ENCODE measurements at places on chromosomes 6 and 20. TPM values are rescaled to one million over a fixed set of nuclear protein-coding genes. Genes with fewer than 3 reads are reported as not detected.

DNA sequence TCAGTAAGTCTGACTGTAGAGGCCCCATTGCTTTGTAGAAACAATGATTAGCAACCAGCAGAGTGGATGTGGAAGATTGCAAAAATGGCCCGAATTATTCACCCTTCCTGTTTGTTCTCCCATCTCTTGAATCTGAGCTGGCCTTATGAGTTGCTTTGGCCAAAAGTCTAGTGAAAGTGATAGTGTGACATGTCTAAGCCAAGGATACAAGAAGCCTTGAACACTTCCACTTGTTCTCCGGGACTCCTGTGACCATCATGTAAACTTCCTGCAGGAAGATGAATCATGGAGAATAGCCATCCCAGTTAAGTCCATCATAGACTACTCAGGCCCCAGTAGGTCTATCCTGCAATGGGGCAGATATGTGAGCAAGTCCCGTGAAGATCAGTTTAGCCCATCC is 252.0 kb upstream of the JAG1 start:
- DNase-seq: no peak

- no peak for DNase-seq
These were observed 39.8 kb upstream of the CENPW start for GRCh38 chr6:126300126-126300525.

GRCh38 chr20:3374296-3374695 is 33.2 kb downstream of the DNAAF9 start:
- DNase-seq: no peak

- DNase-seq: no peak
These were observed 80.6 kb downstream of the CDYL start for GRCh38 chr6:4856785-4857184.

GRCh38 chr20:59137532-59137931 is 26.1 kb upstream of the ZNF831 start:
- no peak for DNase-seq

DNA sequence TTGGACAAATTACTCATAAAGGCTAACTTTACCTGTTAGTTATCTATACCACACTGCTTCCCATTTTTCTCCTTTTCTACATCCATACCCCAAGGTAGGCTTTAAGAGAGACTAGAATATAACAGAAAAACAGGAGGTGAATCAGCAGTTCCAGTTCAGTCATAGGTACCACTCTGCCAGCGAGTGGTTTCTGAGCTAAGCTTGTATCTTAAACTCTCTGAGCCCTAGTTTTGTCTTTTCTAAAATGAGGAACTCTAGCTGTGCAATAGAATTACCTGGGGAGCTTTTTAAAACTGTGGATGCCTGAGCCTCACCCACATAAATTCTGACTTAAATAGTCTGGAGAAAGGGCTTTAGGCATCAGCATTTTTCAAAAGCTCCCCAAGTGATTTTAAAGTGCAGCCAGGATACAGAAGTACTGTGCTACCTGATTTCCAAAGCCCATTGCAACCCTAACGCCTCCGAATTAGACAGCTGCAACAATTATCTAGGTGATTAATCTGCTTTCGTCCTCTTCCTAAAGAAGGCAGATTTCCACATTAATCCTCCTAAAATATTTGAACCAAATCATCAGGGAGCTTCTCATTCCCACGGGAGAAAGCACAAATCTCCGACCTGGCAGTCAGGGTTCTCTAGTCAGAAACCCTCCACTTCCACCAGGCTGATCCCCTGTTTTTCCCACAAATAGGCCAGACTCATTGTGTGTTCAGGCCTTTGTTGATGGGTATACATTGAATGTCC is 37.4 kb upstream of the RPL7L1 start:
- DNase-seq: no peak

DNA sequence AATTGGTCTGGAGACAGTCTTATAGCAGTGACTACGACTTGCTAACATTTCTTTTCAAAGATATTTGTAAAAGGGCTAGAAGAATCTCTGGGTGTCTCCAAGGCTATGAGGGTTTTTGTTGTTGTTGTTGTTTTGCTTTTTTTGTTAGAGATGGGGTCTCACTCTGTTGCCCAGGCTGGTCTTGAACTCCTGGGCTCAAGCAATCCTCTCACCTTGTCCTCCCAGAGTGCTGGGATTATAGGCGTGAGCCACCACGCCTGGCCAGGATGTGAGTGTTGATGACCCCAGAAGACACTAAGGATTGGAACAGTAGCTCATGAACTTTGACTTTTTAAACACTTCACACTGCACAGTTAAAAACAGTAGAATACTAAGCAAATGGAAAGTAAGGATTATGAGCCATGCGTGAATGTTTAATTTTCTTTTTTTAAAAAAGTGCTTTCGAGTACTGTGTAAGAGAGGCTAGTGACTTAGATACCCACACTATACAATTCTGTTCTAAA is 76.4 kb downstream of the GCNT2 start:
- DNase-seq: no peak

- DNase-seq: no peak
These were observed 19.0 kb upstream of the SERINC3 start for GRCh38 chr20:44540834-44541233.

GRCh38 chr20:57375652-57376230 is 15.5 kb upstream of the RBM38 start:
- no peak for DNase-seq

- DNase-seq: no peak
These were observed 4.8 kb upstream of the DUSP22 start for GRCh38 chr6:287489-287860.

DNA sequence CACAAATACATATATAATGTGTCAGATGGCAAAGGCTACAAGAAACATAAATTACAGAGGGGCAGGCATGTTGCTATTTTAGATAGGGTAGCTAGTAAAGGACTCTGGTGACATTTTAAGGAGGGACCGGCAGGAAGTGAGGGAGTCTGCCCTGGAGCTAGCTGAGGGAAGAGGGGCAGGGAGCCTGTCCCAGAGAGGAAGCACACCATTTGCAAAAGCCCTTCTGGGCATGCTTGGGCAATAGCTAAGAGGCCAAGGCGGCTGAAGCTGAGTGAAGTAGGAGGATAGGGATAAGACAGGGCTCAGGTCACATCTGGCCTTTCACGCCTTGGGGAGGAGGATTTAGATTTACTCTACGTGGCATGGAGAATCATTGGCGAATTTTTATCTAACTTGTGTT is 96.2 kb downstream of the RTN4IP1 start:
- no peak for DNase-seq

- DNase-seq: no peak
These were observed 131.4 kb upstream of the SLC2A12 start for GRCh38 chr6:134183844-134184243.

DNA sequence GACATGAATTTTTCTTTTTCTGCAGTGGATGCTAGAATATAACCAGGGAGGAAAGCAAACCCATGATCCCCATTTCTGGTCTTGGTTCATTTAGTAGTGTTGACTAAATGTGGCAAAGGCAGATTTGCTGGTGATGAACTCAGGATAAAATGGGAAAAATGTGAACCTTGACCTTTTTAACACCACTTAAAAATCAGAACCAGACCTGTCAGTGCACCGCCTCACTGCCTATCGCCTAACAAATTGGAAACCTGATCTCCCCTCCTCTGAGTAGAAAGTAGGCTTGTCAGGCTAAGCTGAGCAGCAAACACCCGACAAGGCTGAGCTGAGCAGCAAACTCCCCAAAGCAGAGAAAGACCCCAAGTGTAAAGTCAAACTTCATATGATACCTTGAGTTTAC is 254.8 kb downstream of the FOXC1 start:
- DNase-seq: no peak

GRCh38 chr6:92779746-92780145 is 639.6 kb downstream of the EPHA7 start:
- DNase-seq: no peak

GRCh38 chr6:145480024-145480423 is 255.3 kb downstream of the EPM2A start:
- no peak for DNase-seq

DNA sequence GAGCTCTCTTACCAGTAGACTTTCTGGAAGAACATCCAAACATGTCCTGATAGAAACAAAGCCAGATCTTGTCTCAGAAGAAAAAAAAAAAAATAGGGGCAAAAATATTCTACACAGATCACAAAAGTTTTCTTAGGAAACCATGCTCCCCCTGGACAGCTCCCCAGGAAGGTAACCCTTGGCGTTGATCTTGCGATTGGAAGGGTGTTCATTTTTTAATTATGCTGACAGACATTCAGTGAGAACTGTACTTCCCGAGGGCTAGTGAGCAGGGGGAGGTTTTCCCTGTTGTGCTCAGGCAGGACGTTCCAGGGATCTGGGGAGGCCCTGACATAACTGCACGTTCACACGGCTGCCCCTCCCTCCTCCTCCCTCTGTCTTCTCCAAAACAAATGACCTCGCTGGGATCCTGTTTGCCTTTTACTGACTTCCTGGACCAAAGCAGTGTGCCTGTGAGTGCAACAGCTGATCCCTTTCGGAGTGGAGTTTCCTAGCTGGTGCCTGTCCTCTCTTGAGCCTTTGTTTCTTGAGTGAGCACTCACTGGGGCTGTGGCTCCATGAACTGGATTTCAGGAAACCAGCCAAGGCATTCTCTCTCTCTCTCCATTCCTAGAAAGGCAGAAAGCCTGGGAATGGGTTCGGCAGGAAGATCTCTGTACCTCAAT is 46.7 kb downstream of the MARCKS start:
- DNase-seq: no peak

DNA sequence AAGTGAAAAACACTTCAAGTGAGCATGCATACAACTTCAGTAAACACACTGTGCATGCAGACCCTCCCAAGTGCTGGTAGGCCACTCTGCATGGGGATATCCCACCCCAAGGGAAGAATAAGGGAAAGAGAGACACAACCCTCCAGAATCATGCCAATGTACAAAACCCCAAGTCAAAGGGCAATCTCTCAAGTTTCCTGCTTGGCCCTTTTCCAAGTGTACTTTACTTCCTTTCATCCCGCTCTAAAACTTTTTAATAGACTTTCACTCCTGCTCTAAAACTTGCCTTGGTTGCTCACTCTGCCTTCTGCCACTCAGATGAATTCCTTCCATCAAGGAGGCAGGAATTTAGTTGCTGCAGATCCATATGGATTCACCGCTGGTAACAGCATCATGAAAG is 205.7 kb upstream of the PROKR2 start:
- DNase-seq: no peak

DNA sequence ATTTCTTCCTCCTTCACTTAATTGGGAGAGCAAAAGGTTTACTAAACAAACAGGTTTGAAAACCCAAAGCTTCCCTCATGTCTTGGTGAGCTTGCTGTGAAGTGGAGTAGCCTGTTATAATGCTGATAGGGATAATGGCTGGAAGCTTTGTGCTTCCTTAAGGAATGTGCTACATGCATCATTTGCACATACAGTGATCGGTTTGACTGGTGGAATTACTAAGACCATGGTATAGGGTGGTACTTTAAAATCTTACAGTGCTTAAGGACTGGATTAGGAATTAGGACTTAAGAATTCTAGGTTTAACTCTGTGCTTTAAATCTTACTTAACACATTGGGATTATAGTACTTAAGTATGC is 75.7 kb downstream of the ARID1B start:
- no peak for DNase-seq

GRCh38 chr6:168264593-168265335 is 54.8 kb downstream of the DACT2 start:
- no peak for DNase-seq

DNA sequence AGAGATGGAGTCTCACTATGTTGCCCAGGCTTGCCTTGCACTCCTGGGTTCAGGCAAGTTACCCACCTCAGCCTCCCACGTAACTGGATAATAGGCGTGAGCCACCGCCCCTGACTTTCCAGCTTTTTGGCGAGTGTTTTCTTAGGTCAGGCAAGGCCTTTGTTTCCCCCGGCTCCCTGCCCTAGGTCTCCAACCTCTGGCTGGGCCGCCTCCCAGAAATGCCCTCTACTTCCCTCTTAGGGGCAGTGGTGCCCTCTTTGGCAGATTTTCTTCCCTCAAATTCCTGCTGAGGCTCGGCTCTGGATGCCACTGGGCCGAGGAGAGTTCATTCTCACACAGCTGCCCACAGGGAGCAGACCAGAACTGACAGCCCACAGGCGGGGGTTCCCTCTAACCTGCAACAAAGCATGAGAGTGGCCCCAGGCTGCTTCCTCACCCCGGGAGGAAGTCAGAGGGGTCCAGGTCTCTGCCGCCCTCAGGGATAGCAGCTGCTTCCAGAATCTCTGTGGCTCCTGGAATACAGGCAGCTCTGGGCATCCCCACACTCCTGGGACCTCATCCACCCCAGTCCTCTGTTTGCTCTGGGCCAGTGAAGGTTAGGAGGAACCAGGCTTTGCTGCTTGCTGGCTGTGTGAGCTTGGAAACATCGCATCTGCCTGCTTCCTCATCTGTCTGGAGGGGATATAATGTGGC is 56.5 kb downstream of the TCP11 start:
- DNase-seq: no peak

DNA sequence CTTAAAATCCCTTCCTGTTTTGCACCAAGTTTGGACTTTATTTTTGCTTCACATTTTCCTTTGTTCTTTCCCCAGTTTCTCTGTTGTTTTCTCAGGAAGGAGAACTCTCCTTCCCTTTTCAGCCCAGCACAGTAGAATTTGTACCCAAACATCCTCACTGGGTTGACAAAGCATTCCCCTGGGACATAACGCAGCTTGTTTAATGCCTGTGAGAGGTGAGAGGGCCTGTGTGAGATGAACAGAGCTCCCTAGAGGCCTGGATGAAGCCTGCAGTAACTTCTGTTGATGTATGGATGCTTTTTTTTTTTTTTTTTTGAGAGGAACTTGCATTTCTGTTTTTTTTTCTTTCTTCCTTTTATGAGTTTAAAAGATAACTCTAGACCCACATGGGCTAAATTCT is 104.9 kb upstream of the SLC22A23 start:
- DNase-seq: no peak

- no peak for DNase-seq
These were observed 35.4 kb downstream of the SLC16A10 start for GRCh38 chr6:111122458-111123286.

- DNase-seq: no peak
These were observed 32.4 kb downstream of the SLC16A10 start for GRCh38 chr6:111119571-111120329.

DNA sequence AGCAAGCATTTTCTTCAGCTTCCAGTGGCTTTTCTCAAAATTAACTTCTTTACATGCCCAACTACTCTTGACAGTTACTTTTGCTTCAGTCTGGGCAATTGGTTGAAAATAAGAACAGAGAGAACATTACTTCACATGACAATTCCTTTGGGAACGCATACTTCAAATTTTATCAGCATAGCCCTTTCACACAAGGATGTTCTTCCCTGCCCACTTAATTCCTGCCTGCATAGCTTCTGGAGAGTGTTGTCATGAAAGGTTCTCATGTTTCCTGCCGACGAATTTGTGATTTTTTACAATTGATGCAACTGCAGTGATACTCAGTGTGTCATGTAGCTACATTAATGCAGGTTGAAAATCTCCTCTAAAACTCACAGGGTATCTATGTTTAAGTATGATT is 22.0 kb upstream of the SNRNP48 start:
- no peak for DNase-seq

The MYLK4 gene
- total RNA-seq: not detected

The PTCHD4 gene
- not detected for total RNA-seq

The SAPCD1 gene
- 13.3 TPM for total RNA-seq

The IMPG1 gene
- not detected for total RNA-seq

The GPX5 gene
- total RNA-seq: not detected
